ENCODE measurements at places on chromosomes 3 and 15.

- DNase-seq, result no peak
These were observed 29.5 kb downstream of the PDE8A start for GRCh38 chr15:85011160-85011571.

- peak; percentile 18 for DNase-seq
These were observed 121.1 kb upstream of the NANOGP8 start for GRCh38 chr15:35206060-35206675.

- DNase-seq, result no peak
These were observed 300.6 kb upstream of the KCNH8 start for GRCh38 chr3:18847583-18848197.

DNA sequence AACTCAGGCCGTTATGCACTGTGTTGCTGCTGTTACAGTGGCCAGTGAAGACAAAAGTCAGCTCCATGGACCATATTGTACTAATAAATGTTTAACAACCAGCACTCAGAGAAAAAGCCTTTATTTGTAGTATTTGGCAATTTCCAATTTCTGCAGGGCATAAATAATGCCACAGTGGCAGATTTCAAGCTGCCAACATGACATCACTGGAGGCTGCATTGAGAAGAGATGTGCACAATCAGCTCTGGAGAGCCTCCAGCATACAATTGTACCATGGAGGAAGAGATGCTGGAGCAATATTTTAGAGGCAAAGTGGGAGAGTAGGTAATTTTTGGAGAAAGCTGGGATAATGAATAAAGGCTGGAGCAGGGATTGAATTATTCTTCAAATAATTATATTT is 9.7 kb upstream of the ALCAM start:
- no peak for DNase-seq

DNA sequence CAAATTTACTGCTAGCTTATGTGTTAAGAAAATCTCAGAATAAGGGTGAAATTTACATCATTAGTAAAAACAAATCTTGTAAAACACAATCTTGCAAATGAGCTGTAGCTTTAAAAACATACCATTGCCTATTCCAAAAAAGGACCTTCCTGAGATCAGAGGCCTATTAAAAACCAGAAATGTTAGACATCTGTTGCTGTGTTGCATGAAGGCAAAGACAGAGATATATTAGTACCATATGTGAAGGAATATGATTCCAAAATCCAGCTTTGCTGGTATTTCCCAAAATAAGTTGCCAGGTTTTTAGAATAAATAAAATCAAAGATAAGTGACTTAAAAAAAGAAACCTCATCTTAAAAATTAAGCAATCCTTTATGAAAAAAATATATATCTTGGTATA is 504.1 kb upstream of the CDIN1 start:
- no peak for DNase-seq

DNA sequence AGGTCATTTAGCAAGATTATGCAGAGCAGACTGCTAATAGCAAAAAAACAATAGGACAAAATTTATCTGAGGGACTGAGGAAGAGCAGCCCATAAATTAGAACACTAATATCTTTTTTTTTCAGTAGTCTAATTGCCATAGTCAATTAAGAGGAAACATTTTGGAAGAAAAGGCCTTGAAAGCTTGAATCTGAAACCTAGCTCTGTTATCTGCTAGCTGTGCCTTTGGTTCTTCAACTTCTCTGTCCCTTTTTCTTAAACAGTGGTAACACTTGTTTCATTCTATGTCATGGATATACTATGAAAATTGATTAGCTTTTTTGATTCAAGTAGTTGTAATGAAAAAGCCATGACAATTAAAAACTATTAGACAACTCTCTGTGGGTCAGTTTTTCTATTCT is 1.7 kb downstream of the ATR start:
- no peak for DNase-seq

GRCh38 chr3:99396651-99397275 is 241.6 kb upstream of the COL8A1 start:
- DNase-seq, result no peak

- DNase-seq, result no peak
These were observed 6.3 kb downstream of the STAG1 start for GRCh38 chr3:136745916-136746315.

- no peak for DNase-seq
These were observed 177.7 kb downstream of the UACA start for GRCh38 chr15:70585707-70586034.

- DNase-seq, result no peak
These were observed 60.4 kb downstream of the PLS1 start for GRCh38 chr3:142656575-142656974.

- DNase-seq, result no peak
These were observed 267.1 kb downstream of the RPLP1 start for GRCh38 chr15:69719527-69720240.

DNA sequence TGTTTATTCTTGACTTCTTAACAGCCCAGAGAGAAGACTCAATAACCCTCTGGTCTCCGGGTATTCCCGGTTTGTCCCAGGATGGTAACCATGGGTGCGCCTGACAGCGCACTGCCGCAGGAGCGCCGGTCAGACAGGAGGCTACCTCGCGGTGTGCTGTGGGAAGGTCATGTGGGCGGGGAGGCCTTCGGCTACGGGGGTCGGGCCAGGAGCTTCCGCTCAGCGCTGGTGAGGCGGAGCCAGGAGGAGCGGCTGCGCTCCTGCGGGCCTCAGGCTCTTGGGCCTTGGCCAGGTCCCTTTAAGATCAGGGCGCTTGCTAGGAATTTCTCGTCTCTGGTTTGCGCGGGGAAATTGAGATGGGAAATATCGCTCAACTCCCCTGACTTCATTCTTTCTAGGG is 182.3 kb upstream of the NDN start:
- no peak for DNase-seq

DNA sequence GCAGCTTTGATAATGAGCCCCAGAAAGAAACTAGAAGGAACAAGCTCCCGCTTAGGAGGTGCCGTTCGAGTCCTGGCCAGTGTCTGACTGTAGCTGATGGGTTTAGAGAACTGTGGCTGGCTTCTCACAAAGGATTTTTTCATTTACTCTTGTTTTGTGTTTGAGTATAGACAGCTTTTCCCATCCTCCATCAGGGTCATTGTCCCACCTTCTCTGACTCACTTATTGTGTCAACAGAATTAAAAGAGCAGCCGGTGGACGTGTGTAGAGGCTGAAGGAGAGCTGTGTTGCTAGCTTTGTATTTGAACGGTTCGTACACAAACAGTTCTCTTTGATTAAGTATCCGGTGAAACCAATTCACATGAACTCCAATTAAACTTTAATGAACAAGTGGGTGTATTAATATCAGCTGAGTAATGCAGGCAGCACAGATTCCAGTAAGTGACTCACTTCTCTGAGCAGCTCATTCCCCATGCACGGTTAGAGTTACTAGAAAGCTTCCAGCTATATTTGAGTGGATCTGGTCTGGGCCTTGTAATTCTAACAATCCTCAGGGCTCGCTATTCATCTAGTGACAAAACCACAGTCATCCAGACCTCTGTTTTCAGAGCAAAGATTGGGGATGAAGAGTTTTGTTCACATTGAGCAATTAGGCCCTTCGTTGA is 141.0 kb downstream of the LPP start:
- peak; percentile 93 for DNase-seq

DNA sequence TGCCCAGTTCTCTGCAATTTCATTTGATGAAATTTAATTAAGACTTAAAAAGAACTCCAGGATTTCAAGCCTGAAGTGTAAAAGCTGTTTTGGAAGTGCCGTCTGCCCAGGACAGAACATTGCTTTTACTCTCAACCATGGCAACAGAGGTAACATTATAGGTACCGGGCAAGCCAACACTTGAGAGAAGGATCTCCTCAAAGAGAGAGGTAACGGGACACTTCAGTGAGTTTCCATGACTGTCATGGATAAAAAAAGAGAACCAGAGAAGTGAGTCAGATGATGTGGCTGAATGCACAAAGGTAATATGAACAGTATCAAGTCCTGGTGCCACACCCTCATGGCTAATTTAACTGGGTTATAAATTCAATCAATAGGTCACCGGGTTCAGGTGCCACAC is 130.2 kb upstream of the LMOD3 start:
- DNase-seq, result no peak

- DNase-seq, result peak; percentile 18
These were observed 2.1 kb downstream of the OPA1 start for GRCh38 chr3:193594946-193595689.

- DNase-seq, result no peak
These were observed 40.3 kb upstream of the ICE2 start for GRCh38 chr15:60519218-60519617.

- DNase-seq, result peak; percentile 20
These were observed 21.6 kb upstream of the PLXNA1 start for GRCh38 chr3:126961191-126961790.

- no peak for DNase-seq
These were observed 1075.1 kb downstream of the AGBL1 start for GRCh38 chr15:87154761-87155160.

DNA sequence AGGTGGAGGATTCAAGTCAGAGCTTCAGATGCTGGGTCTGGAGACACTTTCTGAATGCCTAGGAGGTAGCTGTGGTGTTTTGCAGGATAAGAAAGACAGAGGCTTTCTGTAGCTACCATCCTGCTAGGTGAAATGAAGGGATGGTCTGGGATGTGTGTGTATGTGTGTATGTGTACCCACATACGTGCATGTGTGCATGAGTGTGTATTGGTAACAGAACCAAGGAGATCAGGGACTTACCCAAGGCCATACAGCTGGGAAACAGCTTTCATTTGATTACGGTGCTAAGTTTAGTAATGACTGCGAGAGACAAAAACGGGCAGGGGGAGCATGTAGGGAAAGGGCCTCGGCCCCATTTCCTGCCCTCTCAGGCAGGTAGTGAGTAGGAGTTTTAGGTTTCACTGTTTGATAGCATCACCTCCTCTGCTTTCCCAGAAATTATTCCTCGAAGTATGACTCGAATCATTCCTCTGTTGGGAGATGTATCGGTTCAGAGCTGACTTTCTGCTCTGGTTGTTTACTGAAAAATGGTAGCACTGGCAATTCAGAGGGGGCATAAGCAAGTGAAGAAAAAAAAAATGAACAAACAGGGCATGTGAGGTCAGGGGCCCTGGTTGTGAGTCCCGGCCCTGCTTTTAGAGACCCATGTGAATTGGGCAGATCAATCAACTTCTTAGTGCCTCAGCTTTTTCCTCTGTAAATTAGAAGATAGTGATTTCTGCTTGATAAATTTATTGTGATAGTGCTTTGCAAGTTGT is 130.7 kb downstream of the LPP start:
- DNase-seq, result no peak

- no peak for DNase-seq
These were observed 89.6 kb upstream of the TSEN2 start for GRCh38 chr3:12394569-12395271.

- DNase-seq, result no peak
These were observed 83.0 kb downstream of the ZNF385D start for GRCh38 chr3:21668012-21668411.

DNA sequence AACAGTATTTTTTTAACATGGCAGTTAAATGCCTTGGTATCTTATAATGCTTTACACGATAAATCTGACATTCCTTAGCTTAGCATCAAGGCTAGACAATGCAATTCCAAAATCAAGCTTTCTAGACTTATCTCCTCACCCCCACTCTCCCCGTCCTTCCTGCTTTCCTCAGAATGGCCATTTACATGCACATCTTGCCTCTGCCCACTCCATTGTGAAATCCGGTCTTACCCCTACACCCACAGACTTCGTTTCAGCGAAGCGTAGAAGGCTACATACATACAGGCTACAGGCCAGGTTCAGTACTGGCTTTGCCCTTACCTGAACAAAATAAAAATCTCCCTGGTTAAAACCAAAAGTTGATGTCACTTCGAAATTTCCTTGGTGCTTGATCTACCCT is 58.6 kb upstream of the SLC12A8 start:
- no peak for DNase-seq

DNA sequence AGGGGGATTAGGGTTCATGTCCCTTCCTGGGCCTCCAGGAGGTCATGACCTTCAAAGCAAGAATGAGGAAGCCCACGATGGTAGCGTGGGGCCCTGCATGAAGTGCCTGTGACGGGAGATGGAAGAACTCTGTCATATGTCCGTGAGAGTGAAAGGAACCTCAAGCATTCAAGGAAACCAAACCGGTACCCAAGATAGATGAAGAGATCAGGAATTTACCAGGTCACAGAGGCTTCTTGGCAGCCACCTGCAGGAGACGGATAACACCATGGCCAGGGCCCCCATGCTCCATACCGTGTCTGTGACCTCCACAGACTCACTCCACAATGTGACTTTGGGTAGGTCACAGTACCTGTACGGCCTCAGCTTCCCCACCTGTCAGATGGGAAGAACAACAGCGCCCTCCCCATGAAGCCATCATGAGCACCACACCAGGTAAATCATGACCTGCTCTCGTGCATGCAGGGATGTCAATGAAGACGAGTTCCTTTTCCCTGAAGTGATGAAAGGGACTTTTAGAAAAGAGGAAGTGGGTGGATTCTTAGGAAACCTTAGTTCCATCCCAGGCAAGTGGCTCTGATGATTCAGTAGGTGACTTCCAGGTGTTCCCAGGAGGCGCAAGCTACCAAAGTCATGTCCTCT is 23.3 kb upstream of the CYP11A1 start:
- no peak for DNase-seq

DNA sequence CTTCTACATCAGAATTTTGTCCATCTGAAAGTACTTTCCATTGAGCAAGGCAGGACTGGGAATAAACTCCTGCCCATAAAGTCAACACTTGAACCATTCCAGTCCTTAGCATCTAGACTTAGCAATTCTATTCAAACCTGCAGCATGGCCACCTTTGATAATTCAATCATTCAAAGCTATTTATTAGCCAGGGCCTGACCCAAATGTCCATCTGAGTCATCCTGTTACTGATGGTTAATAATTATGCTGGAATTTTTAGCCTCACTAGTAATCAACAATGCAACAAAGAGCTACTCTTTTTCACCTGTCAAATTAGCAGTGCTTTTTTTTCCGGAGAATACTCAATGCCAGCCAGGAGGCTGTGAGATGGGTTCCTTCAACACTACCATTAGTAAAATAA is 72.7 kb upstream of the SNRK start:
- DNase-seq, result no peak

- no peak for DNase-seq
These were observed 9.3 kb upstream of the C15orf61 start for GRCh38 chr15:67511606-67512005.

DNA sequence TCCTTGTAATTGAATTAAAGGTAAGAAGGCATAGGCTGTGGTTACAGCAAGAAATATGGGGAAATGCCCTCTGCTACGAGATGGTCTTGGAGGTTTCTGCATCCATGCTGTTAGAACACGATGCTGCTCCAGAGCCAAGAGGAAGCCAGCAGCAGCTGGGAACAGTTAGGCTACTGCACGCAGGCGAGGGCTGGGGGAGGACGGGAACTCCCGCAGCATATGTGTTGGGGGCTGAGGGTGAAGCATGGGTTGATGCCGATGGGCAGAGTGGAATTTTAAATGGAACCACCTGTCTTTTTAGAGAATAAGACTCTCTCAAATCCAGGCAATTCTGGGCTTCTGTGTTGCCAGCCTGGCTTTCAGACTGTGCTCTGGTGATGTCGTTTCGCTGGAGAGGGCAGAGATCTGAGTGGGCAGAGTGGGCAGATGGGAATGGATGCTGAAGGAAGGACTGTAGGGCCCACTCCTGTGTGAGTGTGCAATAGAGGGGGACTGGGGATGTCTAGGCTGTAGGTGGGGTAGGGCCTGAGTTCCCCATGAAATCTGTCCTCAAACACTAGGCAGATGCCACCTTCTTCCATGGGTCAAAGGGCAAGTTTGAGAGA is 417.0 kb upstream of the TPM1 start:
- no peak for DNase-seq
